ENCODE measurements at places on chromosomes 13 and 19. TPM values are rescaled to one million over a fixed set of nuclear protein-coding genes. Genes with fewer than 3 reads are reported as not detected.

The IGLON5 gene
- 2.7 TPM for polyA plus RNA-seq

The TRPC4 gene
- polyA plus RNA-seq, result 4.9 TPM

The PEAK3 gene
- 0.08 TPM for polyA plus RNA-seq

The ZNF585A gene
- polyA plus RNA-seq, result 18.6 TPM

The NAPSA gene
- 9.4 TPM for polyA plus RNA-seq

The CARM1 gene
- 37.2 TPM for polyA plus RNA-seq

The ACER1 gene
- polyA plus RNA-seq, result 0.08 TPM

The LACC1 gene
- polyA plus RNA-seq, result 4.0 TPM

The CPT1C gene
- polyA plus RNA-seq, result 10.9 TPM

The GARIN5A gene
- polyA plus RNA-seq, result 7.8 TPM

The STOML3 gene
- not detected for polyA plus RNA-seq

The LPAR6 gene
- 47.9 TPM for polyA plus RNA-seq

DNA sequence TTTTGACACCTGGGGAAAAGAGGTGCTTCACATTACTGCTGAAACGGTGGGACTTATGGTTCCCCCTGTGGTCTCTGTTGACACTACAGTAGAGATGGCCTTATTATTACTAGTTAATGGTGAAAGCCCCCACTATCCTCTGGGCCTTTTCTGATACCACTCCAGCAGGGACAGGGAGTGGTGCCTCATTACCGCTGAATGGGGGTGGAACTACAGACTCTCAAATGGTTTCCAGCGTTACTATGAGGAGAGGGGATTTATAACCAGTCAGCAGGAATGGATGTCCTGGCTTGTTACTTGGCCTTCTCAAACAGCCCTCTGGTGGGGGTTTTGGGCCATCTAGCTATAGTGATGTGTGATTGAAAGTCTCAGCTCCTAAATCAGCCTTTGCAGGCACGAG is 96.7 kb upstream of the DIAPH3 start:
- no peak for DNase-seq

DNA sequence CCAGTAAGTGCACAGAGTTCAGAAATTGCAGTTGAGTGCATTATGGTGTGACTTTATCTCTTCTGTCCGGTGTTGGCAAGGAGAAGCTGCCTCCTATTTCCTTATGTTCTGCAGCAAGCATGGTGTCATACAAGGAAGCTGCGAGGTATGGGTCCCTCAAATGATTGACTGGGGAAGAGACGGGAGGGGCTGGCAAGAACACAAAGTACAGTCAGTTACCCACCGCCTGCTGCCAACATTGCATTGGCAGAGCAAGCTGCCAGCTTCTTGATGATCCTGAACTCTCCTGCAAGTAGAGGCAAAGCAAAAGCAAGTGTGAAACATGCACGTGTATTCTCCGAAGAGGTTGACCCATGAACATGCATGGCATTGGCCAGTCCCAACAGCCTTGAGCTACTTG is 1013.6 kb downstream of the UQCRFS1 start:
- DNase-seq, result no peak

DNA sequence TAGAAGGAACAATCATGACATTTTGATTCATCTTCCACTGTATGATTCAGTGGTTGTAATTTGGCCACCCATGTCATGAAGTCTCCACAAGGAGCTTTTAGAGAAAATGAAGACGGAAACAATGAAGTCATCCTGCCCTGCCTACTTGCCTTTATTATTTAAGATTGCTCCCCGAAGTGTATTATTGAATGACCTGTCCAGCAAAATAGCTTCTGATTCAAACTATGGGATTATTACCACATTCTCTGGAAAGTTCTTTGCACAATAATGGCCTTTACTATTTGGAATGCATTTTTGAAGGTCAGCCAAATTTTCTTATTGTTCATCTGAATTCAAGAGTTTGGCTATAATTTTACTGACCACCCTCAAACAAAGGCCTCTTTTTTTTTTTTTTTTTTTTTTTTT is 77.8 kb upstream of the RFC3 start:
- no peak for DNase-seq

GRCh38 chr13:36420437-36420891 is 11.8 kb upstream of the CCNA1 start:
- peak; percentile 45 for DNase-seq

DNA sequence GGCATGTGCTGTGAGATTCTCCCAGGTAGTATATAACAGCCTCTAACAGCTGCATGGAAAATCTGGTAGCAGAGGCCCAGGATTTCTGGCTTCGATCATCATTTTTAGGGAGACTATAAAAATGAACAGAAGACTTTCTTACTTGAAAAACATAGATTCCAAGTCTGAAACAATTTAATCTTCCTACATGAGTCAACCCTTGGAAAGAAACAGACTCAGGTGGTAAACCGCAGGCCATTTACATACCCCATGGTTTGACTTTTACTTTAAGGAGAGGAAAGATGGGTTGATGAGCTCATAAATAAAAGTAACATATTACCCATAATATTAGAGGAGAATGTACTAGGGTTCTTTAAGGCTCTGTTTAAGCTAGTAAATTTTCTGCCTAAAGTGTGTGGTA is 121.6 kb downstream of the CYSLTR2 start:
- DNase-seq, result no peak

DNA sequence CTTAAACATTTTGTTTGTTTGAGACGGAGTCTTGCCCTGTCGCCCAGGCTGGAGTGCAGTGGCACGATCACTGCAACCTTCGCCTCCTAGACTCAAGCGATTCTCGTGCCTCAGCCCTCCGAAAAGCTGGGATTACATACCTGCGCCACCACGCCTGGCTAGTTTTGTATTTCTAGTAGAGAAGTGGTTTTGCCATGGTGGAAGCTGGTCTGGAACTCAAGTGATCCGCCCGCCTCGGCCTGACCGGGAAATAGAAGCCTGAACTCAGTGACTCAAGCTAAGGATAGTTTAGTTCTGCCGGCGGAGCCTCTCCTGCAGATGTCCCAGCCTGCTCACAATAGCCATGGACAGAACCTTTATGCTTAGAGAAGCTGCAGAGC is 53.0 kb upstream of the ZNF254 start:
- DNase-seq, result peak; percentile 27

DNA sequence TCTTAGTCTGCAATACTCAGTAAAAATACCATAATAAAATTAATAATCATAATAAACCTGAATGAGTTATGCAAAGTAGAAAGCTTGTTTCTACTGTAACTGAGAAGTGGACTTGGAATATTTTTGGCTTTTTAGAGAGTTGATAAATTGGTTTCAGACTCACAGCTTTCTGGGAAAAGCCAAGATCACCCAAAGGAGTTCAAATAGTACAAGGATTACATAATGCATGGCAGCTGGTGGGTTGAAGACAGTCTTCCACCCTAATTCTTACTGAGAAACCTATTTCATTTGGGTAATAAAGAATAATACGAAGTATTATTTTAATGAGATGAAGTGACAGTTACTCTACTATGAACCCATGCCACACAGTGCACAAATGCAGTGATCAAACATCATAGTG is 139.4 kb upstream of the KLF12 start:
- no peak for DNase-seq

DNA sequence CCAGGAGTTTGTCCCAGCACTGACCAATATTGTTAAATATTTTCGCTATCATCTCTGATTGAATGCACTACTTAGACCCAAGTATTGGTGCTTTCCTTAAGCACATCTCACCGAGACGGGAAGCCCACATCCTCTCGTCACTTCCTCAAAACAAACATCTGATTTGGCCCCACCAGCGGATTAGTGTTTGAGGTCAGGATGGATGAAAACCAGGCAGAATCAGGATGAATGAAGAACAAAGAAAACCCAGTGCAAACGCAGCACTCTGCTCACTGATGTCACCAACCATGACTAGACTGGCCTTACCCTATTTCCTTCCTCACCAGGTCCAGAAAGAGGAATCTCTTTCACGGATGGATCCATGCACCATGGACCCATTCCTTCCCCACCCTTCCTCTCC is 6.0 kb downstream of the PLAUR start:
- DNase-seq, result no peak

- no peak for DNase-seq
Measured at GRCh38 chr19:39982883-39983282, 11.9 kb downstream of the PSMC4 start.

DNA sequence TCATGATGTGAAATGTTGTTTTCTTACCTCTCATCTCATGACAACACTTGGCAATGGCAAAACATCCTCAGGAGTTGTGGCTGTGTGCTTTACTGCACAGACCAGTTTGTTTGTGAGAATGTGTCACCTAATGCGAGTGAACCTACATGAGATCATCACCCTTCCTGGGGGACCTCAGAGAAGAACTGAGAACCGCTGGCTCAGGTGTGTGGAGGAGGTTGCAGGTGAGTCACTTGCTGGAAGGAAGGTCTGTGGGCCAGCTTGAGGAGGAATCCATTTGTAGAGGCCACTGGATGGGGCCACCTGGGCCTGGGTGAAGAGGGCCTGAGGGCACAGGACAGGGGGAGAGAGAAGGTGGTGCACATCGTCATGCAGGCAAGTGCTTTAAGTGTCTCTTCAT is 3.0 kb upstream of the CEACAM1 start:
- no peak for DNase-seq

GRCh38 chr13:89783221-89783755 is 1564.2 kb upstream of the MIR17HG start:
- DNase-seq, result no peak

DNA sequence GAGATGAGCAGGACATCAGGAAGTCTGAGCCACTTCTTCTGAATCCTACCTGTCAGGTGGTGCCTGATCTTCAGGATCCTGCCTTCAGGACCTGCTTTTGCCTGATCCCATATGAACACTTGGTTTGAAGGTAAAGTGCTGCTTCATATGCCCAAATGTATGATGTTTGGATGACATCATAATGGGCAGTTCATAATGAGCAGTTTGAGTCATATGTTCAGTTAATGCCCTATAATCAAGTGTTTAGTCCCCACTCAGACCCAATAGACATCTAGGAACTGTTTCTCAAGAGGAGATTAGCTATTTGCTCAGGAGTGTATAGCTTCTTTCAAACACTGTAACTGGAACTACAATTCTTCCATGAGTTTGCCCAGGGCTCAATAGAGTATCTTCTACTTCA is 58.8 kb downstream of the POLR1D start:
- no peak for DNase-seq

DNA sequence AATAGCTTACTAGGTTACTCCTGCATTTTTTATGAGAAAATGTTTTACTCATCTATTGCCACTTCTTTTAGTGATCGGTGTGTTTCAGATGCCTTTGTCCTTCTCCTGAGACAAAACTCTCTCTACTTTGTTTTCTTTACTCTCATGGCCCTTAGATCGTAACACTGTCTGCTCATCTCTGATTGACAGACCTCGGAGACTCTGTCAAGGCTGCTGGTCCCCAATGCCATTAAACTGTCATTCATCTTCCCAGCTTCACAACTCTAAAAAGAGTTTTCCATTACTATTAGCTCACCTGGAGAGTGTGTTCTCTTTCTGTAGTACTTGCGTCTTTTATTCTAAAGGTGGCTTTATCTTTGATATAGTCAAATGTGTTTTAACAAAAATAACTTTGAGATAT is 765.2 kb downstream of the SLITRK1 start:
- no peak for DNase-seq

- no peak for DNase-seq
Measured at GRCh38 chr13:48437371-48437770, 24.5 kb upstream of the LPAR6 start.

GRCh38 chr19:28493884-28494283 is 719.1 kb downstream of the UQCRFS1 start:
- no peak for DNase-seq

DNA sequence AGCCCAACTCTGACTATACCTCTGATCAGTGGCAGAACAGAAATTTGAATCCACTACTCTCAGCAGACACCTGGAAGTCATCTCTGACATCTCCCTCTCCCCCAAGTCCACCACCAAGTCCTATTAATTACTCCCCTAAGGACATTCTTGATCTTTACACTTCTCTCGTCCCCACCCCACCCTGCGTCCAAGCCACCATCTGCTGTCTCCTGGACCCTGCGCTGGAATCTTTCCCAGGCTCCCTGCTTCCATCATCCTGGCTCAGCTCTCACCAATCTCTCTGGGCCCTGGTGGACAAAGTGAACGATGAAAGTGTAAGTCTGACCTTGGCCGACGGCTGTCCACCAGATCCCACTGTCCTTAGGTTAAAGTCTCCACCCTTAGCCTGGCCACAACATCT is 145.6 kb upstream of the GJB6 start:
- no peak for DNase-seq

GRCh38 chr13:60873116-60873515 is 476.1 kb downstream of the TDRD3 start:
- no peak for DNase-seq

- no peak for DNase-seq
Measured at GRCh38 chr13:27926644-27927434, 7.0 kb downstream of the PDX1 start.

DNA sequence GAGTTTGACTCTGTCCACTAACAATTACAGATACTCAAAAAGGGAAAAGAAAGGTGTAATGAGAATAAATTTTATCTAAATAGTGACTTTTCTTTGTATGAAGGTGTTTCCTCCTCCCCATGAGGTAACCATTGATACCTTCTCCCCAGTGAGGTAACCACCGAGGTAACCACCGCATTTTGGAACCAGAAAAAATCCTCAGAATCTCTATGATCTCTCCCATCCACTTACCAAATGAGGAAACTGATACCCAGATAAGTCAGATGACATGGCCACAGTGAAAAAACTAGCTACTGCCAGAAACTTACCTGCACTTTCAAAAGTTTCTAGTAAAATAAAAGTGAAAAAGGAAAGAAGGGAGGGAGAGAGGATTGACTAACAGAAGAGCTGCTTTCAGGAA is 124.0 kb upstream of the FNDC3A start:
- DNase-seq, result no peak

GRCh38 chr19:3801412-3802096 is 15.4 kb upstream of the MATK start:
- DNase-seq, result no peak

GRCh38 chr19:39480337-39481228 is at the start of gene TIMM50:
Gene TIMM50 (plus strand): TSS chr19:39480838. CDS start chr19:39480854, 16 bp downstream.
- DNase-seq, result peak; percentile 90

DNA sequence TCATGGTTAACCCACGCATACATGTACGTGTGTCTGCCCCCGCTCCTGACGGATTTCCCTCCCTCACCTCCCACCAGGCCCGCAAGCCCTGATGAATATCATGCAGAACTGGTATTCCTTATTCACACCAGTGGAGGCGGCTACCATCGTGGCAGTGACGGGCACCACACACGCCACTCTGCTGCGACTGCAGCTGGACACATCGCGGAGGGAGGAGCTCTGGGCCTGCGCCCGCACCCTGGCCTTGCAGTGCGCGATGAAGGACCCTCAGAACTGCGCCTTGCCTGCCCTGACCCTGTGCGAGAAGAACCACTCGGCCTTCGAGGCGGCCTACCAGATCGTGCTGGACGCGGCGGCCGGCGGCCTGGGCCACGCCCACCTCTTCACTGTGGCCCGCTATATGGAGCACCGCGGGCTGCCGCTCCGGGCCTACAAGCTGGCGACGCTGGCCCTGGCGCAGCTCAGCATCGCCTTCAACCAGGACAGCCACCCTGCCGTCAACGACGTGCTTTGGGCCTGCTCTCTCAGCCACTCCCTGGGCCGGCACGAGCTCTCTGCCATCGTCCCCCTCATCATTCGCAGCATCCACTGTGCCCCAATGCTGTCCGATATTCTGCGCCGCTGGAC is 35.0 kb downstream of the ZSWIM4 start:
- no peak for DNase-seq

GRCh38 chr13:45162194-45162593 is 38.7 kb downstream of the KCTD4 start:
- no peak for DNase-seq
